ENCODE measurements at places on chromosomes 2 and 18.

DNA sequence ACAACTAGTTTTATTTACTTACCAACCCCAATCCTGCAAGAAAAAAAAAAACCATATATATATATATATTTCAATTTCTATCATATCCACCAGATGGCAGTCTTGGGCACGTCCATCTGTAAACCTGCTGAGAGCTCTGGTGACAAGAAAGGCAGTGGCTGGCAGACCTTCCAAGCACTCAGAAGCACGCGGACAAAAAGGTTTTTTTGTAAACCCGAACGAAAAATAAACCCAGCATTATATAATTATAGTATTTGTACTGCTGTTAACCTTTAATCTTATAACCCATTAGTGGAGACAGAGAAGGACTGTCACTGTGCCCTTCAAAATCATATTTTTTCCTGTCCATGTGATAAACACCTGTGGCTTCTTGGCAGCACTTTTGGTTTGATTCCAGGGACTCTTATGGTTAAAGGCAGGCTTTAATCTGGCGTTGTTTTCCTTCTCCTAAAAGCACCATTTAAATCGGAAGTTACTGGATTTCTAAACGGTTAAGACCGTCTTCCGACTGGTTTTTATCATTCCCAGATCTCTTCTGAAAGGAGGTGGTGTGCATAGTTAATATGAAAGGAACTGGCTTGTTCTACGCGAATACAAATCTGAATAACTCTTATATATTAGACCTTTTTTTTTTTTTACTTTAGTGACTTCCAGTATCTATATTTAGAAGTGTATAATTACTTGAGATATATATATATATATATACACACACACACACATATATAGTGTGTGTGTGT lies 31.0 kb upstream of the SLC3A1 start:
- peak; percentile 55 for DNase-seq

DNA sequence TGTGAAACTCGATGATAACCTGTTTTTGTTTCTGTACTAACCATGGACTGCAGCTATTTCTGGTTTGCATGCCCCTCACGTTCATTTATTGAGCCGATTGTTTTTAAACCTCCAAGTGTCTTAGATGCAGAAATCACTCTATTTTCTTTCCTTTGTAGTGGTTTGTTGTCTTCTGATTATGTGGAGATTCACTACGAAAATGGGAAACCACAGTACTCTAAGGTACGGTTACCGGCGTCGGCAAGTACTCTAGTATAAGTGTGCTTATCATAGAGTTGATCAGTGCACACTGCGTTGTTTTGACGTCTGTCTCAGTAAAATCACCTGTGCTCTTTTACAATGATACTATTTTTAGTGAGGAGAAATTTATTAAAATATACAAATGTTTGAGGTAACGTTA lies 87.4 kb downstream of the ADAM23 start:
- DNase-seq = no peak

GRCh38 chr2:241861264-241861663 lies 2.6 kb upstream of the PDCD1 start:
- DNase-seq = no peak

GRCh38 chr2:35510636-35511035 lies 844.9 kb upstream of the CRIM1 start:
- DNase-seq = peak; percentile 79

DNA sequence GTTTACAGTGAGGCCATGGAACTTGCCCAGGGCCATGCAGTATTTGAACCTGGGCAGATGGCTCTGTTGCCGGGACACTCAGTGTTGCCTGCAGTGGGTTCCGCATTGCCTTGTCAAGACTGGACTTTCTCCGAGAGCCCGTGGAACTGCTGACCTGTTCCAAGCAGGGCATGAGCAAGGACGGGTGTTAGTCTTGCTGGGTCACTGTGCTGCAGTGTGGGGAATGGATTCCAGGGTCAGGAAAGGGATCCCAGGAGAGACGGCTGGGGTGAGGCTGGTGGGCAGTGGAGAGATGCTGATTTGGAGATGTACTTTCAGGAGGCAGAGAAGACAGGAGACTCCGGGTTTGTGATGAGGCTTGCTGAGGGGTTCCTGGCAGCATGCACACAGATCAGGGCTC lies 348.7 kb upstream of the HS6ST1 start:
- DNase-seq = no peak

GRCh38 chr2:191190861-191191552 lies 40.2 kb upstream of the STAT4 start:
- no peak for DNase-seq

DNA sequence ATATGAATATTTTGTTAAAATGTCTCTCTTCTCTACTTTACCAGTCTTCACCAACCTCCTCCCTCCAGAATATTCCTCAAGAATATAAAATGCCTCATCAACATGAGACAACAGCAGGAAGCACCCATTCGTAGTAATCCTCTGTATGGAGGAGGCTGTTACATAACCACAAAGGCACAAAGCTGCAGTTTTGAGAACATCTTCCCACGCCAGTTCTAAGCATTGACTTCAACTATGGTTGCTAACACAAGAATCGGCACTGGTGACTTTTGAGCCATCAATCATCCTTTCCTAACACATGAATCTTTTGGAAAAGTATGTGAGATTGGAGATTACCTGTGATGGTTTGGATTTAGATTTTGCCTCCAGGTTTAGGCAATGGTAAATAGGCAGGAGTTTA lies 54.9 kb upstream of the CYP1B1 start:
- DNase-seq = no peak

- DNase-seq = no peak
These were observed 142.3 kb downstream of the BABAM2 start for GRCh38 chr2:28032816-28033215.

DNA sequence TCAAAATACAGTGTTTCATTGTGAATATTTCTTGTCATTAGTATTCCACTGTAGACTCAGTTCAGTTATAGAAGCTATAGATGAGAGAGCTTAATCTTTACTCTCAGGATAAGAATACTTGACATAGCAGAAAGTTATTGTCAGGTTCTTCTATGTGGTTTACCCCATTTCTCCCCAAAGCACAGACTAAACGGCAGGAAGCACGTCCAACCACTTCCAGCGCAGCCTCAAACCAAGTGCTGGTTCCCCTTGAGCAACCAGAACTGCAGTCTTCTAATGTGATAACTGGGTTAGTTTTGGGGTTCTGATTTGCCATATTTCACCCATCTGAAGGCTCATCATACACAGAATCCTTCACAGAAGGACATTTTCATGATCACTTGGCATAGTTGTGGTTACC lies 324.7 kb downstream of the SLC8A1 start:
- DNase-seq = no peak

GRCh38 chr18:47915930-47916329 lies 14.5 kb downstream of the SMAD2 start:
- no peak for DNase-seq

GRCh38 chr2:10012963-10013461 lies 30.3 kb upstream of the KLF11 start:
- no peak for DNase-seq

DNA sequence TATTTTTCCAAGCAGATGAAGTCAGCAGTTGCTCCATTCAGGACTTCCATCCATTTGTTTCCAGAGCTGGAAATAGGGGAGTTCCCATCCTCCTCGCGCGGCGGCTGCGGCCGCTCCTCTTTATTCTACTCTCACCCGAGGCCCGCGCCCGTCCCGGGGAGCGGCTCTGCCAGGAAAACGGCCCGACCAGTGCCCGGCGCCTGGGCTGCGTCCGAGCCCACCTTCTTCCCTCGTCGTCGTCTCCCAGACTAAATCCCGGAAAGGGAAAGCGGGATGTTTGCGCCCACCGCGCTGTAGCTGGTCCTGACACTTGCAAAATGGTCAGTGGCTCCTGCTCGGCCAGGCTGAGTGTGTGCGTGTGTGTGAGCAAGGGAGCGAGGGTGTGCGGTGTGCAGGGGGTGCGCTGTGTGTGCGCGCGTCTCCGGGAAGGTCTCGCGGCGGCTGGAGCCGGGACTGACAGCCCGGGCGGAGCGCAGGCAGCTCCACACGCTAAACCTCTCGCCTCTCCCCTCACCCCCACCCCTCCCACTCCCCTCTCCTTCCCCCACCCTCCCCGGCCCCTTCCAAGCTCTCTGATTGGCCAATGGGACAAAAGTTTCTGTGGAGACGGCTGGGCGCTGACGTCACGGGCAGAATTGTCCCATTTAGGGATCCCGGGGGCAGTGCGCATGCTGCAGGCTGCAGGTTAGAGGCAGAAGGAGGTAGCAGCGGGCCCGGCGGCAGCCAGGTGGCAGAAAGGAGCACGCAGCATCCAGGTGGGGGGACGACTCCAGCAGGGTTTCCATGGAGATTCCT lies at the start of gene NOL4:
TSS of gene NOL4 (minus strand) at position 491 of the 795 bp plus-strand sequence. CDS start 1,660 bp downstream, outside the sequence.
- DNase-seq = peak; percentile 5

DNA sequence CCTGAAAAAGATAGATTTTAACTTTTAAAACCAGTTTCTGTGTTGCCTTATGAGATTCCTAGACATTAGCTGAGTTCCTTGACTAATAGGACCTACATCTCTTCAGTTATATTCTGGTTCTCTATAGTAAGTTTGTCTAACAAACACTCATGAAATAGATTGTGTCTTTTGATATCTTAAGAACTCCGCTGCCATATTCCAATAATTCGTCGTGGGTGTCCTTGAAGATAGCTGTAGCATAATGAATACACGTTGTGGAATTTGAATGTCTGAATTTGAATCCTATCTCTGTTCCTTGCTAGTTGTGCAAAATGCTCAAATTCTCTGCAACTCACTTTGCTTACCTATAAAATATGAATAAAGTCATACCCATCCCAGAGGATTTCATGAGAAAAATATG lies 176.8 kb upstream of the COL3A1 start:
- no peak for DNase-seq

- DNase-seq = no peak
These were observed 177.5 kb upstream of the GATA6 start for GRCh38 chr18:21991886-21992285.

All from HT1080 (cell line).